ENCODE measurements at places on chromosomes 3 and 15.

DNA sequence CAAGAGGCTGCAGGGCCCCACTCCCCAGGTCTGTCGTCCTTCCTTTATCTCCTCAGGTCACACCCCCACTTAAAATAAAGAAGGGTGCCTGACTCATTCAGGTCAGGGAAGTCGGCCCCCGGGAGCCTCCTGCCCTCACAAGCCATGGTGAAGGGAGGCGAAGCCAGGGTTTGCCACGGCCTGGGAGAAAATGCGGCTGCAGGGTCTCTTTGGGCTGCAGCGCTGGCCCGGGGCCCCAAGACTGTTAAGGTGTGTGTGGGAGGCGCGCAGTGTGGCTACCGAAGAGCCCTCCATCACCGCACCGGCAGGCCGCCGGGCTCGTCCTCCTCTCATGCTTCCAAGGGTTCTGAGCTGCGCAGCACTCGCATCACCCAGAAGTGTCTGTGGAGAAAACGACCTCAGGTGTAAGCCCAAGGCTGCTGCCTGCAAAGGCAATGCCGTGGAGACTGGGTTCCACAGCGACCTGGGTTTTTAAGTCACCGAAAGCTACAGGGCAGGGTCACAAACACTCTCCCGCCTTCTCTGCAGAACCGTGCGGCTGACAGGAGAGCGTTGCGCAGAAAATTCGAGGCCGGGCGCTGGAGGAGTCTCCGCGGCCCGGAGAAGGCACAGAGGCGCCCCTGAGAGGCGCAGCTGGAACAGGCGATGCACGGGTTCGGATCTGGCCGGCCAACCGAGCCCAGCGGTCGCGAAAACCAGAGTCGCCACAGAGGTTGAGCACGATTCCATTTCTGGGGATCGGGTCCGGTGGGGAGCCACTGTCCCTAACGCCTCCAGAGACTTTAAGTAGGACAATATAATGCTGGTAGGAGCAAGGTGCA, 8.7 kb downstream of the FOXL2 start:
- no peak for DNase-seq

DNA sequence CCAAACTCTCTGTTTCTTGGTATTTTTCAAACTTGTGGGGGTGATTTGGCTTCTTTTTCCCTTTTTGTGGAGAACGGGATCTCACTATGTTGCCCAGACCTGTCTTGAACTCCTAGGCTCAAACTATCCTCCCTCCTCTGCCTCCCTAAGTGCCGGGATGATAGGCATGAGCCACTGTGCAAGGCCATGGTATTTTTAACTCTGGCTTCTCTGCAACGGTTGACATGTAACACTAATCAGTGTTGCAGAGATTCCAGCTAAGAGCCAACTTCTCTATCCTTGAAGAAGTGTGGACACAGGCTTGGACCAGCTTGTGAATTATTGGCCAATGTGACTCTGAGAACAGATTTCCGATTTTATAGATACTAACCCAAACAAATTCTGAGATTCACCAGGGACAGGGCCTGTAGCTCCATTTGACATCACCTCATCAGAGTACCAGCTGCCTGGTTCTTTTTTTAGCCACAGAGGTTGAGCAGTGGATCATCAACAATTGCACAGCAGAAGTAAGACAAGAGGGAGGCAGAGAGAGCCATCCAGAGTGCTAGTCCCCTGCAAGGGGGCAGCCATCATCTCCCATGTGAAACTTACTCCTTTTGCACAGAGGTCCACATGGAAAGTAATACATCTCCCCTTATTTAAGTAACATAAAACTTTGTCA, 98.1 kb upstream of the SYNPR start:
- no peak for DNase-seq

GRCh38 chr3:192930577-192930976, 12.9 kb upstream of the MB21D2 start:
- DNase-seq: no peak

- DNase-seq: no peak
Measured at GRCh38 chr15:78641102-78641748, at the start of gene CHRNB4. TSS of gene CHRNB4 (minus strand) at chr15:78641210. CDS start at chr15:78641133, 77 bp downstream.

DNA sequence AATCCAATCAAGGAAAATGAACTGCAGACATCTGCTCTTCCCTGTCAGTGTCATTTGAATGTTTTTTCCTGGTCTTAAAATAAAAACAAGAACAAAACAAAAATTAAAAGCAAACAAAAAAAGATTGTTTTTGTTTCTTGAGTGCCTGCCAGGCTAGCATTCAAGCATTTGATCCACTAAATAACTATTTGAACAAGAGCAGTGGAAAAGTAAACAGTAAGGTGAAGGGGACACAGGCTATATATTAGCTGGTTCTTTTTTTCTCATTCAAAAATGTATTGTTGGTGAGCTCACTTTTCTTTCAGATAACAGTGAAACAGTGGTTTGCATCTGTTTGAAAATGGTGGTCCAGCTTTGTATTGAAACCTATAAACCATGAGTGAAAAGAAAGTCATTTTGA, 586.9 kb upstream of the SGO1 start:
- no peak for DNase-seq

Data from heart left ventricle (tissue), 16 donors.